ENCODE measurements at places on chromosomes 12 and 14.
A peak's percentile ranks its signal among the peaks of the same experiment; 100 is the strongest.

- DNase-seq: peak; percentile 55
These were observed 626 bp downstream of the TXNDC16 start for GRCh38 chr14:52551696-52552062.

DNA sequence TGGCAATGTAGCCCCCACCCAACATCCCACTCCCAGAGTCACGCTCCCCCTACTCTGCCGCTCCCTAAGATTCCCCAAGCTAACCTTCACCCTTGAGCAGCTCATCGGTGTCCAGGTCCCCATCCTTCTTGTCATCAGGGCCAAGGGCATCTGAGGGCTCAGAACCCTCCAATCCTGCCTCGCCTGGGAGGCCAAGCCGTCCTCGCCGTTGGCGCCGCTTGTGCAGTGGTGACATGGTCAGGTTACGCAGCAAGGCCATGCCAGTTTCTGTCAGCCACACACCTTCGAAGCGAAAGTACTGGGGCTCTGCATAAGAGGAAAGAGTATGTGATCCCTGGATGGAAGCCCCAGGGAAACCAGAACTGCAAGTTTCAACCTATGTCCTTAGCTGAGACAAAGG lies 15.9 kb downstream of the KMT2D start:
- DNase-seq: no peak

GRCh38 chr12:104378427-104378826 lies 74.9 kb downstream of the EID3 start:
- no peak for DNase-seq

DNA sequence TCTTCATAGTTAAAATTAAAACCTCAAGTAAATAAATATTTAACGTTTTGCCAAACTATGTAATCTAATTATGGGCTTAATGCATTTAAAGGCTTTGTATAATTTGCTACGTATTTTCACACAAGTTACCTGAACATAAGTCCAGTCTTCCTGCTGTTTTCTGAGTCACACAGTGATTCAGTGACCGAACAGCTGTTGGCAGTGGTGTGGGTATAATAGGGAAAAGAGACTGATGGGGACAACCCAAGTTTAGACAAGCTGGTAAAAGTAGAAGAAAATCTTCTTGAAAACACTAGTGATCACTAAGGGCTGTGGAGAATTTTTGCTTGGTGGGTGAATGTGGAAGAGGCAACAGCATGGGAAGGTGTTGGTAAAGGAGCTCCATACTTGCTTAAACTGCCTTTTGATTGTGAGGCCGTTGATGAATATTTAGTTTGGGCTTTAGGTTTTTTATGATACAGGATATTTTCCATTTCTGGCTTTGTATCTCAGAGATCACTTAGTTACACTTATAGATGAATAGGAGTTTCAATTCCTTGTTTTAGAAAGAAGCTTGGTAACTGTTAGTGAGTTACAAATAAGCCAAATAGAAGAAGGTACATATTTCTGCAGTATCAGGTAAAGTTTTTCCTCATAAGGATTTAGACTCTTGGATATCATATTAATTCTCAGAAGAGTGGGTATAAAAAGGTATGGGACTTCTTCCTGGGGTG lies 23.9 kb downstream of the LRRK2 start:
- DNase-seq: peak; percentile 56

- DNase-seq: no peak
These were observed 583.5 kb upstream of the NOVA1 start for GRCh38 chr14:27181333-27181732.

DNA sequence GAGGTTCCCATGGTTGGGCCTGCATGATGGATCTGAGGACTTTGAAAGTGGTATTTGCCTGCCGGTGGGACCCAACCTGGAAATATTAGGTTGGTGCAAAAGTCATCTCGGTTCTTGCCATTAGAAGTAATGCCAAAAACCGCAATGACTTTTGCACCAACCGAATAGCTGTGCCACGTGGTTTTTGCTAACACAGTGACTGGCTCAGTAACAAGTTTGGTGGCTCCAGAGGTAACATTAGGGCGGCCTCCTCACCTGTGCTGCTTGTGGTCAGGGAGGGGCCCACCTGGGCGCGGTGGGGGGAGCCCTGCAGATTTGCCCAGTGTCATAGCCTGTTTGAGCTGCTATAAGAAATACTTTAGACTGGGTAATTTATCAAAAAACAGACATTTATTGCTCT lies 1.8 kb downstream of the BDKRB2 start:
- DNase-seq: peak; percentile 12

DNA sequence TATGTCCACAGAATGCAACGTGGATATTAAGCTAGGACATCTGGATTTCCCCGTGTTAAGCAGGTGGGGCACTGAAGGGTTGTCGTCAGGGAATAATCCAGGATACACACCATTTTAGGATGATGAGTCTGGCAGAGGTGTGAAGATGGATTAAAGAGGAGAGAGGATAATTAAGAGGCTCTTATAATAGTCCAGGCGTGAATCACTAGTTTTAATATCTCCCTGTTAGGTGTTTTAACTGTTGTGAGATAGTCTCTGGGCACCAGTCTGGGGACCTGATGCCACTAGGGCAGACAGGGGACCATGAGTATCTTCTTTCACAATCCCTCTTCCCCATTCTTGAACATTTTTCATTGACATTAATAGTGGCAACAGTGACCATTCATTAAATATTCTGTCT lies 216.7 kb downstream of the TBX5 start:
- no peak for DNase-seq

DNA sequence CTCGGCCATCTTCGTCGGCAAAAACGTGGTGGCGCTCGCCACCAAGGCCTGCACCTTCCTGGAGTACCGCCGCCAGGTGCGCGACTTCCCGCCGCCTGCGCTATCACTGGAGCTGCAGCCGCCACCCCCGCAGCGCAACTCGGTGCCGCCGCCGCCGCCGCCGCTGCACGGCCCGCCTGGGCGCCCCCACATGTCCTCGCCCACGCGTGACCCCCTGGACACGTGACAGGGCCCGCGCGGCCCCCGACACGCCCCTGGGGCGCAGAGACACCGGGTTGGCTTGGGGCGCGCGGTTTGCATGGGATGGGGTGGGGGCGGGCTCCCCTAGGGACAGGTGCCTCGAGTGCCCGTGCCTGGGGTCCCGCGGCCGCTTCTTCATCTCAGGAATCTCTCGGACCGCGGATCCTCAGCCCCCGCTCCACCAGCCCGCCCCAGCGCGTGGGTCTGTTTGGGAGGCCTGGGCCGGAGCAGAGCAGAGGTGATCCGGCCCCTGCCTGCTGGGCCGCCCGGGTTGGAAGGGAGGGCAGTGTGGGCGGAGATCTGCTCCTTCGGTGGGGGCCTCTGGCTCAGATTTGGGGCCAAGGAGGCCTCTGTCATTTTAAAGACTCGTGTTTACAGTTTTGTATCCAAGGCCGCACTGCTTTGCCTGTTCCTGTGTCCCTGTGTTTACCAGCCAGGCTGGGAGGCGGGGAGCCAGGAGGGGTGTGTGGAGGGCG lies 3.3 kb downstream of the TMEM121 start:
- peak; percentile 12 for DNase-seq

GRCh38 chr14:87960013-87960787 lies 32.8 kb downstream of the GALC start:
- DNase-seq: no peak

DNA sequence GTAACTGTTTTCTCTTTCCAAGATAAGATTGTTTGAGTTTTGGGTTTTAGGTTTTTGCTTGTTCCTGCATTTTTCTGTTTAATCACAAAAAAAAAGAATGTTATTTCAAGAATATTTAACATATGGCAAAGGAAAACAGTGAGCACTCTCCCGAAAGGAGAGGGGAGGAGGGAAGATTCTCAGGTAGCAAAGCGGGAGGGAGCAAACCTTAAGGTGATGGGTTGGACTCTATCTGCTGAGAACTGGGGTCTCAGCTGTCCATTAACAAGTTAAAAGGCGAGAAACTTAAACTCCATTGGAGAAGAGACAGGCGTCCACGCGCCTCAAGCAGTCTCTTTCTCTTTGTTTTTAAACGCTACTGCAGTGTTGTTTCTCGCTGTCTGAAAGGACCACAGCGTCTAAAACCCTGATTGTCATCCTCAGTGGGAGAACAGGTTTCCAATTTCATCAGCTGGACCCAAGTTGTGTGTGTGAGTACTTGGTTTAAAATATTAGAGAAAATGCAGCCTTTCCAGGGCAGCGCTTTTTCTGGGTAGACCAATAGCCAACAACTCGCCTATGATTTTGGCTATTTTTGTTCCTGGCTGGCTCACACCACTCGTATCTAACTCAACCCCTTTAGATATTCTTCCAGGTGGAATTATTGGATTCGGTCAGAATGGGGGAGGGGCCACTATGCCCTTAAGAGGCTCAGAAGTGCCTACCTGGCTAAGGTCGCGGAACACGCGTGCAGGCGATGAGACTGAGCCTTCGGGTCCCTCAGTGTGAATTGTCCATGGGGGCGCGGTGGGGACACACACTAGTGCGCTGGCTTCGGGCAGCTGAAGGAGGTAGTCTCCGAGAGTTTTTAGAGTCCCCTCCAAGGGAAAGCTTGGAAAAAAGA lies 8.2 kb downstream of the SIX1 start:
- no peak for DNase-seq

GRCh38 chr12:46383654-46384450 lies 11.3 kb upstream of the SLC38A2 start:
- peak; percentile 37 for DNase-seq

- DNase-seq: no peak
These were observed 248.8 kb downstream of the ANO6 start for GRCh38 chr12:45464699-45465098.

DNA sequence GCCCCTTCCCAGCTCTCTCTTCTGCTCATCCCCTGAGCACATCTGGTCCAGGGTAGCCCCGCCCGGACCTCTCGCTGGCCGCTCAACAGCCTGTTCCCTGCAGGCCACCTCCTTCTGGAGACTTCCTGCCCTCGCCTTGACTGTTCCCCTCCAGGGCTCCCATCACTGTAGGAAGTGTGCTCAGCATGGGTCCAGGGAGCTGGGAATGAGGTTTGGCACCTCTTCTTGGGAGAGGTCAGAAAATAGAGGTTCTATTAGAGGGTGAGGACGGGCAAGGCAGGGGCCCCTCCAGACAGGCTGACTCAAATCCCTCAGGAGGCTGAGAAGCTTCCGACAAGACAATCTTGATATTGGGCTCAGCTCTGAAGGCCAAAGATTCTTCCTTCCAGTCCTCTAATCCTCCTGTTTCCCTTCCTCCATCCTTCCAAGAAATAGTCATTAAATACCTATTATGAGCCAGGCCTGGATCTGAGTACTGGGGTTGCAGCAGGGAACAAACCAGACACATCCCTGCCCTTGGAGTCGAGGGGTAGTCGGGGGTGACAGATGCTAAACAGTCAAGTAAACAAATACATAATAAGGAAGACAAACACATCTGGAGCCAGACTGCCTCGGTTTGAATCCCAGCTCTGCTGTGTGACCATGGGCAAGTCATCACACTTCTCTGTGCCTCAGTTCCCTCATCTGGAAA lies 30.6 kb downstream of the CMKLR1 start:
- no peak for DNase-seq

DNA sequence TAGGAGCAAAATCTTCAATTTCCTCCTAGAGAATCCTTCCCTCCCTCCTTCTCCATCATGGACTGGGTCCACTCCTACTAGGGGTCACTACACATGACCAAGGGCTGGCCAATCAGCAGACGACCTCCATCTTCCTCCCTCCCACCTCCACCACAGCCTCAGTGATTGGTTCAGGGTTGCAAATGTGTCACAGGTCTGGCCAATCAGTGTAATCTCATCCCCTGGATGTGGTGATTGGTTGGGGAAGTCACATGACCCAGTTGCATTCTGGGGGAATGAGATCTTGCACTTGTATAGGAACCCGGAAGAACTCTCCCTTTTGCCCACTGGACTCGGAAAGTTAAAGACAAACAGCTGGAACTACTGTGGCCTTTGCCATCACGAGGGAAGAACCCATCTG lies 169.2 kb downstream of the PIWIL1 start:
- DNase-seq: peak; percentile 3

- DNase-seq: no peak
These were observed 81.6 kb upstream of the FAR2 start for GRCh38 chr12:29067430-29067829.

DNA sequence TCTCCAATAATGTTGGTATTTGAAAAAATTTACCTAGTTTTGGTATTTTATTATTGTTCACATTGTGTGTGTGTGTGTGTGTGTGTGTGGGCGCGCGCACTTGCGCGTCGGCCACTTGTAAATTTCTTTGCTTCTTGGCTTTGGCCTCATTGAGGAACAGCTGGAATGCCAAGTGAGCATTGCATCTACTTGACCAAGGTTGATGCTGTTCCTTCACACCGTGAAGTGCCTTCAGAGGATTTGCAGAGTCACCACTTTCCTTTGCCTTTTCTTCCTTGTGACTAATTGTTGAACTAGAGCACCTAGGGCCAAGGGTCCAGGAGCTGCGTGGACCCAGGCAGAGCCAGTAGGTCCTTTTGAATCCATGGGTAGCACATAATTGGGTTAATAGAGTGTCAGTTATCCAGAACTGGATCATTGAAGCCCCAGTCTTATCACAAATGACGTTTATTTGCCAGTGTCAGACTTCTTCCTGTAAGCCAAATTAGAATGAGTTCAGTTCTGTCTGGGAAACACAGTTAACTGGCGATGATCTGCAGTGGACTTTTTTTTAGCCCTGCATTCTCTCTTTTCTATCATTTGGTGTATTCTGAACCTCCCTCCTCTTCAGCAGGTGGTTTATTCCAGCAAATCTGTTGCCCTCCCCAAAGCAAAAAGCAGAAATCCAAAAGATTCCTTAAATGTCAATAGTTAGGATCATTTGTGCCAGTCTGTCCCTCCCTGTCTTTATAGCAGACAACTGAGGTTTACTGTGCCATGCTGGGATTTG lies 2.6 kb downstream of the PPP2R5C start:
- DNase-seq: no peak

DNA sequence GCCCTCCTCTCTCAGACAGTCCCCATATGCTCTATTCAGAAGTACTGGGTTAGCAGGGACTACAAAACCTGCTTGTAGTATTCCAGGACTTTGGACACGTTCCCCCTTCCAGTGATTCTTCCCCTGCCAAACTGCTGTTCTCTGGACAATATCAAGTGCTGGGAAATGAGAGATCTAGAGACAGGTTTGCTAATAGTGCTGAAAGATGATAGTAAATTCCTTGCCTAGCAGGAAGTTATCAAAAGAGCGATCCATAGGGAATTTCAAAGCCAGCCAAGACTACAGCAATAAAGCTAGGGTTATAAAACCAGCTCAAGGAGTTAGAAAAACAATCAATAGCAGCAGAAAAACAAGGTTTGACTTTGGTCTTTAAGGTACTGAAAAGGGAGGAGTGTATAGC lies 15.2 kb downstream of the SLC7A8 start:
- DNase-seq: no peak

GRCh38 chr14:50056435-50056834 lies 59.9 kb downstream of the VCPKMT start:
- DNase-seq: no peak

- no peak for DNase-seq
These were observed 295.1 kb downstream of the GRIN2B start for GRCh38 chr12:13686260-13686659.

Measured in OCI-LY7 (cell line).